ENCODE measurements at places on chromosomes 2 and 18.

GRCh38 chr2:2703762-2704427 lies 372.8 kb upstream of the MYT1L start:
- no peak for DNase-seq

DNA sequence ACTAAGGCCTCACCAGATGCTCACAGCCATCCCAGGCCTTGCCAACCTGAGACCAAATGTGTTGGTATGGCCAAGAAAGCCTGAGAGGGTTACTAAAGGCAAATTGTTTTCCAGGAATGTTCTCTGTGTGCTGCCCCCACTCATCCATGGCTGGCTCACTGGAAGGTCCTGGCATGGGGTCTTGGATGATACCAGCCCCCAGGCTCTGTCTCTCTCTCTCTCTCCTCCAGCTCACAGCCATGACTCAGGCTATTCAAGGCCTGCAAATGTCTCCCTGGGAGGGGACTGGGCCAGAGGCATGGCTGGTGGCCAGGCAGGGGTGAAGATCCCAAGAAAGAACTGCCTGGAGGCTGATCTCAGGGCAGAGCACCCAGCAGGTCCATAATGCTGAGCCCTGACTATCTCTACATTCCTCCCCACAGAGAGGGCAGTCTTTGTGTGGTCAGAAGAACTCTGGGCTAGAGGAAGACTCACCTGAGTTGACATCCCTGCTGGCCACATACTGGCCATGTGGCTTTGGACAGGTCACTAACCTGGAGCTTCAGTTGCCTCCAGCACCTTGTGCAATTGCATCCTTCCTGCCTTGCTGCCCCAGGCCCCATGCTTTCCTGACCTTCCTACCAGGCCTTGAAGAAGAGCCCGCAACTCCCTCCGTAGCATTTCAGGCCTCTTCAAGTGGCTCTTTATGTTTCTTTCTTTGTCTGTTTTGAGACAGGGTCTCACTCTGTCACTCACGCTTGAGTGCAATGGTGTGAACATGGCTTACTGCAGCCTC lies 150.4 kb downstream of the ZFP36L2 start:
- DNase-seq = no peak

DNA sequence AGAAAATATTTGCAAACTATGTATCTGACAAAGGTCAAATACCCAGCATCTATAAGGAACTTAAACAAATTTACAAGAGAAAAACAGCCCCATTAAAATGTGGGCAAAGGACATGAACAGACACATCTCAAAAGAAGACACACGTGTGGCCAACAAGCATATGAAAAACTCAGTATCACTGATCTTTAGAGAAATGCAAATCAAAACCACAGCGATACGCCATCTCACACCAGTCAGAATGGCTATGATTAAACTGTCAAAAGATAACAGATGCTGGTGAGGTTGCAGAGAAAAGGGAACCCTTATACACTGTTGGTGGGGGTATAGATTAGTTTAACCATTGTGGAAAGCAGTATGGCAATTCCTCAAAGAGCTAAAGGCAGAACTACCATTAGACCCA lies 64.3 kb upstream of the RBMS1 start:
- DNase-seq = no peak

DNA sequence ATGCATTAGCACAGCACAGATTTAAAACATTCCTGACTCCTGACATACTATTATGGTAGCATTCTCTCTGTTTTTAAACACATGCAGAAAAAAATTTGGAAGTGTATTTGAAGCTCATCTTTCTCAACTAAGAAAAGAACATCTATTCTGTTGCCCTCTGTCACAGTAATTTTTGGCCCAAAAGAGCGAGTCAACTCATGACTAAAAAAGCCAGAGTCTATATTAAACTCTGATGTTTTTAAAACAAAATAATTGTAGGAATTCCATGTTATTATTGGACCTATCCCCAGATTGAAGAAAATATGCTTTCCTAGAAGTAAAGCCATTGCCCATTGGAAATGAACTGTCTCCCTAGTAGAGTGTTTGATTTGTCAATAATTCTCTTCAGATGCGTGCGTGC lies 96.7 kb downstream of the CRIM1 start:
- no peak for DNase-seq

DNA sequence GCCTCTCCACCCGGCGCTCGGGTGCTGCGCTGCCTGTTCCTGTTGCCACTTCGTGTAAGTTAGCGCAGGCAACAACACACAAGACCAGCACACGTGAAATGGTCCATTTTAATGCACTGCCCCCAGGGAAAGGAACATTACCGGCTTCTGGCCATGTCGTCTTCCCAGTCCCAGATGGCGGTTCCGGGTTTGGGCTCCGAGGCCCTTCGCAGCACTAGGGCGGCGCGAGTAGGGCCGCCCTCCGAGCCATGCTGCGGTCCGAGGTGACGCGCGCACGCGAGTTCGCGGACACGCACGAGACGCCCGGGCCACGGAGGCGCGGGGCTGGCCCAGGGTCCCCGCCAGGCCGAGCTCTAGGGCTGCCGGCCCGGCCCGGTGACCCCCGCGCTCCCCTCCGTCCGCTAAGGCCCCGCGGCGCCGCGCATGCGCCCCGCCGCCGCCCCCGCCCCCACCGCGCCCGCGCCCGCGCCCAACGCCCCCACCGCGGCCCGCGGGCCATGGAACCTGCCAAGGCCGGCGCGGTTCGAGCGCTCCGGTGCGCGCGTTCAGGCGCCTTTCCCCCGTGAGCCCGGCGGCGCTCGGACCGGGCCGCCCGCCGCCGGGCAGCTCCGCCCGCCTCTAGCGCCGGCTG lies 367 bp upstream of the ZNF236 start:
- DNase-seq = peak; percentile 45

GRCh38 chr2:239389414-239390329 lies 11.1 kb downstream of the HDAC4 start:
- DNase-seq = no peak

DNA sequence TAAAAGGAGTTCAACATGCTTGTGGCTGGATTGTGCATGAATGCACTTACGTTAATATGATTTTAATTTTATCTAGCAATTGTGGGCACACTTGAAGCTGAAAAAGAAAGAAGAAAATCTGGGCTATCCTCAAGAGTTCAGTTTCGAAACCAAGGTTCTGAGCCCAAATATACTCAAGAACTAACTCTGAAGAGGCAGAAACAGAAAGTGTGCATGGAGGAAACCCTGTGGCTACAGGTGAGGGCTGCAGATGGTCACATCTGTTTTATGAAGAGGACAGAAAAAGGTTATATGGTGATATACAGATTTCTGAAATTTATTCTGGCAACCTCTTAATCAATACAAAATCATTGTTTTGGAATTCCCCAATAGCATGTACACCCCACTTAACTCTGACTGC lies 57.3 kb downstream of the ITGA6 start:
- DNase-seq = no peak

GRCh38 chr2:104866122-104866864 lies 12.4 kb downstream of the POU3F3 start:
- no peak for DNase-seq

- DNase-seq = no peak
These were observed 3.4 kb upstream of the PAX8 start for GRCh38 chr2:113281910-113282746.

- no peak for DNase-seq
These were observed 115.0 kb upstream of the TMEM200C start for GRCh38 chr18:6010284-6010683.

DNA sequence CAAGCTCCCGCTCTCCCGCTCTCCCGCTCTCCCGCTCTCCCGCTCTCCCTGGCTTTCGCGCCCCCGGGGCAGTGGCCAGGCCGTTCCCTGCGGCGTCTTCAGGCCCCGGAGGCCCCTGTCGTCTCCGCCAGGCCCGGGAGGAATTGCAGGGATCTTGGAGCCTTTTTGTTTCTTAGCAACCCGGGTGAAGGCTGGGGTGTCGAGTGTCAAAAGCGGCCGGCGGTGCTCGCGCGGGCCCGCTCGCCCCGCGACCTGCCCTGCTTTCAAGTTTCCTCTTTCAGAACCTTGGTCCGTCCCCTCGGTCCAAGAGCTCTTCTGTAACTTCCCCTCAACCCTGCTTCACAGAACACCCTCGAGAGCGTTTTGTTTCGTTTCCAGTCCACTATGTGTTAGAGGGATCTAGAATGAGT lies 1.4 kb downstream of the RNF138 start:
- no peak for DNase-seq

DNA sequence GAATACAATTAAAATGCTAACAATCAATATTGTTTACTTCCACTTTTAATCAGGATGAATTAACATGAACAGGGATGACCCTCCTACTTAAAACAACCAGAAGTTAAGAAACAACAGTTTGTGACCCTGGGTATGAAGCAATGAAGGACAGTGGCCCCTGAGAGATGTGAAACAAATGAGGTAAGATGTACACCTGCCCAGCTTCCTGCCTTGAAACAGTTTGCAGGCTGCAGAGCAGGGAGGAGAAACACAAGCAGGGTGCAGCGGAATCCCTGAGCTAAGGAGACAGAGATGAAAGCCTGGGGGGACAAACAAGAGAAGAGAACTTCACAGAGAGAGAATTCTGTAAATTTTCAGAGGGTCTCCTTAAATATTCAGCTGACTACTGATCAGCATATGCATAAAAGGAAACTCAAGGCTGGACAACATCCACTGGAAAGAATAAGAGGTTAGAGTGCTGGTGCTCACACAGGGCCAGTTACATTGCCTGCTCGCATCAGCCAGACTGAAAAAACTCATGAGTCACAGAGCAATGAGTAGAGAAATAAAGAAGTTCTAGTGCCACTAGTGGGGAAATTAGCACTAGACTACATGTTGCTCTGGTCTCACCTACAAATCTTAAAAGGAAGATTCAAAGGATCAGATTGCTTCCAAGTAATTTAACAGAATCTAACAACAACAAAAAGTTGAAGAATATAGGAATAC lies 106.4 kb downstream of the PID1 start:
- no peak for DNase-seq

- DNase-seq = no peak
These were observed 37.0 kb downstream of the STK39 start for GRCh38 chr2:168210216-168210894.

- no peak for DNase-seq
These were observed 24.7 kb downstream of the MDH1 start for GRCh38 chr2:63613391-63613901.

GRCh38 chr2:120109186-120110061 lies 96.5 kb downstream of the EPB41L5 start:
- DNase-seq = no peak

DNA sequence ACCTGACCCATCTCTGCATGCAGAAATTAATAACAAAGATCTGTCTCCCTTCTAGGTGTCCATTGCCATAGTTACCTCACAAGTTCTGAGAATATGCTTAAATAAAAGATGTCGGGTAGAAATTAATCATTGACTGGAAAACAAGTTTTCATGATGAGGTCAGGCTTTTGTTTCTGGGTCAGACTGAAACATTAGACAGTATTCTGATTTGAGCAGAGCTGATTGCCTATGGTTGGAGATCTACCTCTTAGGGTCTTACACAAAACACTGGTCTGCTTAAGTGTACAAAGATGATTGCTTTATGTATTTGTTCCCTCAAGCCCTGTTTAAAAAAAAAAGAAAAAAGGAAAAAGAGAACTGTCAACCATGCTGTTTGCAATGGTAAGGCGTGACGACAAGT lies 956.4 kb downstream of the CPS1 start:
- DNase-seq = no peak

DNA sequence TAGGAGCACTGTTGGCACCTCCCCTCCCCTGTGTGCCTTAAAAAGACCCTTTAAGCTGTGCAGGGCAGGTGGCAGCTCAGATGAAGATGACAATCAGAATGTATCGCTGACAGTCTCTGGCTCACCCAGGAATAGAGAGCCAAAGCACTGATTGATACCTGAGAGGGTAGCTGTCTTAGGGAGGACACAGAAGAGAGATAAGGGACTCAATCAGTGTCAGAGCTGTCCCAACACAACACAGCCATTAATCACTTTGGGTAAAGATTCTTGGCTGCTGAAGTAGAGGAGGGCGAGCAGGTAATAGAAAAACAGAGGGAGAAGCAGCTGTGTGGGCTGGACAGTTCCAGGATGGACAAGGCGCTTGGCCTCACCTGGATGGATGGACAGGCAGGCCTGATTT lies 124.9 kb downstream of the NRP2 start:
- DNase-seq = no peak

DNA sequence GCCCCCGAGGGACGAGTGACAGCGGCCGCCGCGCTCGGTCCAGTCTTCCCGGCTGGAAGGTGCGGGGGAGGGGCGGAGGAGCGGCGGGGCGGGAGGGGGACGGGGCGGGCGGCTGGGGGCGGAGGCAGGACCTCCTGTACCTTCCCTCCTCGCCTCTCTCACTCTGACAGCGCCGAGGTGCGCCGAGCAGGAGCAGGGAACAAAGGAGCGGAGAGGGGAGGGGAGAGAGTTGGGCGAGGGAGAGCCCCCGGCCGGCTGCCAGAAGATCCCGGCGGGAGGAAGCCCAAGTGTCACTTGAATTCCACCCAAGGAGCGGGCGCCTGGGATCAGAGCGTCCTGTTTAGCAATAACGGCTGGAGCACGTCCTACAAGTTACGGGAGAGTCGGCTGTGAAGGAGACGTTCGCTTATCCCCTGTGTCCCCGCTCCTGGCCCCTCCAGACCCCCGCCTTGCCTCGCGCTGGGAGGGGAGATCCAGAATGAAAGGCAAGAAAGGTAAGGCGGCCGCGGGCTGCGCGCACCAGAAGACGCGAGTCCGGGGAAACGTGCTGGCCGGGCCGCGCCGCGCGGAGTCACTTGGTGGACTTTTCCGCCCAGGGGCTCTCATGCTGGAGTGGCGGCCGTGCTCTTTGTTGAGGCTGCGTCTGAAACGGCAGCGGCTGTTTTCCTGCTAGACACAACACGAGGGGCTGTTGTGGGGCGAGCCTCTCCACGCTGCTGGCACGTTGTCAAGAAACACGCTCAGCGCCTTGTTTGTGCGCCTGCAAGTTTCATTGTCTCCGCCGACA lies at the start of gene TGIF1:
Gene TGIF1, plus strand, starts transcription at position 161 of the 787 bp plus-strand sequence. Its CDS starts 318 bp downstream, at position 479.
- peak; percentile 52 for DNase-seq

- no peak for DNase-seq
These were observed 674 bp downstream of the NCAPH start for GRCh38 chr2:96336104-96336775.

GRCh38 chr2:238339395-238339780 lies 19.1 kb downstream of the TRAF3IP1 start:
- no peak for DNase-seq
